ENCODE measurements at places on chromosomes 11 and 22.

DNA sequence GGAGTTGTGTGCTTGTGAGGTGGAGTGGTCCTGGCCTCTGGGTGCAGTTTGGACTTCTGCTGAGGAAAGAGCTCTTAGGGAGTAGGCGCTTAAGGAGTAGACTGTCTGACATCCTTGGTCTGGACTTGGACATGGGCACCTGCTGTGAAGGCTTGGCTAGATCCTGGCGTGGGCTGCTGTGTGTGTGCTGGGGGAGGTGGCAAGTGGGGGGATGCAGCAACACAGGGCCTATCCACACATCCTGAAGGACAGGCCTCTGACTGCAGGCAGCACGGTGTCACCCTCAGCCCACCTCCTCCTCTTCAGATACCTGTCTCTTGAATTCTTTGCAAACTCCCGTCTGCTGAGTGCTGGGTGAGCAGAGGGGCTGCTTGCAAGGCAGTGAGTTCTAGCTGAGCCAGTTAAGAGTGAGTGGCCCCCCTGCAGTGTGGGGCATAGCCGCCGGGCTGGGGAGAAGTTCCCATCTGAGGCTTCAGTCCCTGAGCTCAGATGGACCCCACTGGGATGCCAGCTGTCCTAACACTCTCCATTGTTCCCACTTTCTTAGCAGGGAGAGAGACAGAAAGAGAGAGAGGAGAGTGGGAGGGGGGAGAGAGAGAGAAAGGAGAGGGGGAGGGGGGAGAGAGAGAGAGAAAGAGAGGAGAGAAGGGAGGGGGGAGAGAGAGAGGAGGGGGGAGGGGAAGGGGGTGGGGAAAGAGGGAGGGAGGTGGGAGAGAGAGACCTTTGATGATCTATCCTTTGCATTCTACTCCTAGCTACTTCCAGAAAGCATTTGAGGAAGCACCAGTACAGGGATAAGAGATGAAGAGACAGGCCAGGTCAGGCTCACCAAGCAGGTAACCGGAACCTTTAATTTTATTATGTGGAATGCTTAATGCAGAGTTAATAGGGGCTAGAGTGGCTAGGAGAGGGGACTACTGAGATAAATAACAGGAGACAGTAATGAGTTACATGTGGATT is 12.6 kb downstream of the SOX10 start:
- DNase-seq = no peak

DNA sequence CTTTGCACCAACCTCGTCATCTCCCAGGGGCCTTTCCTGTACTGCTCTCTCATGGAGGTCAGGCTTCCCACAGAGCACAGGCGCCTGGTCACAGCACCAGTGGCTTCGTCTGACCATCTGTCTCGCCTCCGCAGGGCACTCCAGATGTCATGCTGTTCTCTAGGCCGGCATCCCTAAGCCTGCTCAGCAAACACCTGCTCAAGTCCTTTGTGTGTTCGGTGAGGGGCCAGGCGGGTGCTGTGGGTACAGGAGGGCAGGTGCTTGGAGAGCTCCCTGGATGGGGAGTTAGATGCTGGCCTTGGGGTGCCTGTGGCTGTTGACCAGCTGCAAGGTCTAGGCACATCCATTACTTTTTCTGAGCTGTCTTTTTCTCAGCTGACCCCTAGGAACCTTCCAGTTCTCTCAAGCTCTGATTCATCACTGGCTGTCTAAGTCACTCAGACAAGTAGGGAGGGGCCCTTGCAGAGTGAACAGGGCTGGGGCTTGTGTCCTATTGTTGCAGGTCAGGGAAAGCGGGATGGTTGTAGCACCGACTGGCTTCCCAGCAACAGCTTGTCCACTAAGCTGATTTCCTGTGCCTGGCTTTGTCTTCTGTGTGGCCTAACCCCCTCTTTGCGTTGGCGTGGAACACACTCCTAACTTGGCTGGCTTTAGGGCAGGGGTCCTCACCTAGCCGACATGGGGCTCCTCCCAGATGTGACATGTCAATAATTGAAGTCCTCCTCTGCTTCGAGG is 9.2 kb downstream of the CLDN5 start:
- DNase-seq = no peak

- no peak for DNase-seq
Measured at GRCh38 chr11:120719348-120719747, 207.8 kb downstream of the GRIK4 start.

- DNase-seq = peak; percentile 21
Measured at GRCh38 chr11:45300715-45301114, 14.6 kb upstream of the SYT13 start.

DNA sequence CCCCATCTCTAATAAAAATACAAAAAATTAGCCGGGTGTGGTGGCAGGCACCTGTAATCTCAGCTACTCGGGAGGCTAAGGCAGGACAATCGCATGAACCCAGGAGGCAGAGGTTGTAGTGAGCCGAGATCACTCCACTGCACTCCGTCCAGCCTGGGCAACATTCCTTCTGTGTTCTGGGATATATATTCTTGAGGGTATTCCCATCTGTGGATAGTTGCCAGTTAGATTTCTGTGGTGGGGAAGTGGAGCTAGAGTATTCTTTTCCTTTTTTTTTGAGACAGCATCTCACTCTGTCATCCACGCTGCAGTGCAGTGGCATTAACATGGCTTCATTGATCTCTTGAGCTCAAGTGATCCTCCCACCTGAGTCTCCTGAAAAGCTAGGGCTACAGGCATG is 9.1 kb upstream of the ZNF74 start:
- no peak for DNase-seq

DNA sequence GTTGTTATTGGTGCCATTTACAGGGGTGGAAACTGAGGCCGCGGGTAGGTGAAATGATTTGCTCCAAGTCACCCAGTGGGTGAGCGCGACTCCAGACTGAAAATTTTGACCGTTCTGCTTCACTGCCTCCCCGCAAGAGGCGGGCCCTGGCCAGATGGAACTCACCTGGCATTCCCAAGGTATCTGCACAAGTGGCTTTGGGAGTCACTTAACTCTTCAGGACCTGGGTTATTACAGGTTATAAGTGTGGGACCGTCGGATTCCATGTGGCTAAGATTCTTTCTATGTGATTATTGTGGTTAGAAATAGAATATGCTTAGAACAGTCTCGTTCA is 598 bp downstream of the CABIN1 start:
- DNase-seq = no peak

GRCh38 chr11:10373340-10373739 is 68.5 kb downstream of the ADM start:
- DNase-seq = no peak

DNA sequence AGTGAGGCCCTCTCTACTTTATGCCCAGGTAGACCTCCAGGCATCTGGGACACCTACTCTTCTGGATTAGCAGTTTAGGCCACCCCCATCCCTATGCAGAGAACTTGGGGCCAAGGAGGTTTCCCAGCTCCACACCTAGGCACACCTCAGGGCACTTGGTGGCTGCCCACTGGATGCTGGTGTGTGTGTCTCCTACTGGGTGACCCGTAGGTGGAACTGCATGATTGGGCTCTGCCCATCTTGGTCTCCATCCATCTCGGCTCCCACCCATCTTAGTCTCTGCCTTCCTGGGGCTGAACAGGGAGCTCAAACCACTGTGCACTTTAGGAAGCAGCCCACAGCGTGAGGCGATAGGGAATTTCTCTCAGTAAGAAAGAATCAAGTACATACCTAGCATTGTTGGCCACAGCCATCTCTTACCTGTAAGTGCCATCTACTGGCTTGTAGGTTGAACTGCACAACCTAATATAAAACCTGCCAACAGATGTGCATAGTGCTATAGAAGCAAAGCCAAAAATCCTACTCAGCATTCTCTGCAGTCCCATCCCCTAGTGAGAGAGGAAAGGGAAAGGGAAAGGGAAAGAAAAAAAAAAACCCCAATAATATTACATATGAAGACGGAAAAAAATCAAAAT is 61.6 kb upstream of the PTPN5 start:
- DNase-seq = peak; percentile 48

DNA sequence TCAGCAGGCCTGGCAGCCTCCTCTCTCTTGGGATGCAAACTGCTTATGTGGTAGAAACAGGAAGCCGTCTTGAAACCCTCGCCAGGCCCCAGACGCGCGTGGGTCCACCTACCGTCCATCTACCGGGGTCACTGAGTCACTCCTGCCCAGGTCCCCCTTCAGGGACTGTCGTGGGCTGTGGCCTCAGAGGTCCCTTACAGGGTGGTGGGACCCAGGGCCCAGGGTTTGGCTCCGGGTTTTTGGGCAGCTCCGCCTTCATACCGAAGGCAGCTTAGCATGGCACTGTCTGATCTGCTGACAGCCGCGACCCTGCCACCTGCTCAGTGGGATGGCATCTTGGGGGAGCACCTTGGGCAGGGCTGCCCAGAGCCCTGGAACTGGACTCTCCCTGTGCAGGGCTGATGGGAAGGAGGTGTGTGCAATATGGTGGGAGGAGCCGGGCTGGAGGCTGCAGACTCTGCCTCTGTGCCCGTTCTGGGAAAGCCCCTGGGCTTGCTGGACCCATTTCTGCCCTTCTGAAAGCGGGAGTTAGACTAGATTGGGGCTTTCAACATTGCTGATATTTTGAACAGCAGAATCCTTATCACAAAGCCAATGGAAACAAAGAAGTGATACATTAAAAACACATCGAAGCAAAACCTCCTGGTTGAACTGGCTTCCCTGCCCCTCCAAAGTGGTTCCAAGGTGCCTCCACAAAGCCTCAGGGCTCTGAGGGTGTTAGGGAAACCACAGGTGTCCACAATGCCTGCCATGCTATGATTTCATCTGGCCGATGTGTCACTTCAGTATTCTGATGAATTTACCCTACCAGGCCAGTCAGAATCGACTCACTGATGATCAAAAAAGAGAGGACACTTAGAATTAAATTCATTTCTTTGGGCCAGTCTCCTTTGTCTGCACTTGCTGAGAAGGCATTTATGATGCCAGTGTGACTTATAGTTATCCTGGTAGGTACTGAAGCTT is 316.5 kb downstream of the KIRREL3 start:
- DNase-seq = no peak

- DNase-seq = no peak
Measured at GRCh38 chr11:129368889-129369672, 6.6 kb upstream of the BARX2 start.

GRCh38 chr11:109971184-109971523 is 122.0 kb upstream of the ZC3H12C start:
- DNase-seq = no peak

- DNase-seq = no peak
Measured at GRCh38 chr22:38300197-38300945, 16.9 kb downstream of the CSNK1E start.

GRCh38 chr11:26937386-26937785 is 56.5 kb upstream of the FIBIN start:
- DNase-seq = no peak

- DNase-seq = no peak
Measured at GRCh38 chr22:31329453-31330215, 16.5 kb downstream of the PATZ1 start.

- DNase-seq = peak; percentile 91
Measured at GRCh38 chr11:830295-831117, 2.2 kb upstream of the CD151 start.

- no peak for DNase-seq
Measured at GRCh38 chr22:27554841-27555456, 246.6 kb downstream of the MN1 start.

GRCh38 chr11:64849598-64850356 is 5.3 kb upstream of the CDC42BPG start:
- DNase-seq = no peak

- DNase-seq = no peak
Measured at GRCh38 chr11:95487391-95487790, 256.4 kb upstream of the SESN3 start.

GRCh38 chr11:61574611-61575010 is 6.3 kb downstream of the SYT7 start:
- no peak for DNase-seq

- no peak for DNase-seq
Measured at GRCh38 chr11:67642173-67643120, 2.9 kb upstream of the TBX10 start.

DNA sequence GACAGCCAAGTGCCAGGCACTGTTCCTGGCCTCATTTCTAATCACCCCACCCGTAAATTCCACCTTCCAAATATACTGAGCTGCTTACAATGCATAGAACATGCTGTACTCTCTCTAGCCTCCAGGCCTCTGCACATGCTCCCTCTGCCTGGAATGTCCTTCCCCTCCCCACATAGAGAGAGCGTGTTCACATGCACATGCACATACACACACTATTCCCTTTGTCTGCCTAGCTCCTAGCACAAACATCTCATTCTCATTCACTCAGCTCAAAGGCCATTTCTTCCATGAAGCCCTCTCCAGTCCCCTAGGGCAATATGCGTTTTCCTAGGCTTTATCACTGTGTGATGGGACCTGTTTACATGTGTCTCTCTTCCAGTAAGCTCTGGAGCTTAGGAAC is 144.6 kb downstream of the WT1 start:
- DNase-seq = no peak

- peak; percentile 47 for DNase-seq
Measured at GRCh38 chr11:17601256-17601671, 54.2 kb downstream of the OTOG start.

- DNase-seq = no peak
Measured at GRCh38 chr11:68153742-68154141, 32.6 kb upstream of the CHKA start.

DNA sequence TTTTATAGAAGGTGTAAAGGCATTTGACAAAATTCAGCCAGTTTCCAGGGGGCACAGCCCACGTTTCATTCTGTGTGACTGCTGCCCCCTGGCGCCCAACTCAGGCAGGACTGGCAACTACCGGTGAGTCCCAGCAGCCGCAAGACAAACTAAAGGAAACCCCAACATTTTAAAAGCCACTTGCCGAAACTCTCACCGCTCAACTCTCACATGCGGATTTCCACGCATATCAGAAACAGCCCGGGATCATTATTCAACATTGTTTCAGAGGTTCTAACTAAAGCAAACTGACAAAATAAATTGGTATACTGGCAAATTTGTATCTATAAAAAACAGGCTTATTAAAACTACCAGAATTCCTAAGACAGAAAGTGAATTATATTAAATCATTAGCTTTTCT is 48.2 kb downstream of the MORC2 start:
- DNase-seq = peak; percentile 86

DNA sequence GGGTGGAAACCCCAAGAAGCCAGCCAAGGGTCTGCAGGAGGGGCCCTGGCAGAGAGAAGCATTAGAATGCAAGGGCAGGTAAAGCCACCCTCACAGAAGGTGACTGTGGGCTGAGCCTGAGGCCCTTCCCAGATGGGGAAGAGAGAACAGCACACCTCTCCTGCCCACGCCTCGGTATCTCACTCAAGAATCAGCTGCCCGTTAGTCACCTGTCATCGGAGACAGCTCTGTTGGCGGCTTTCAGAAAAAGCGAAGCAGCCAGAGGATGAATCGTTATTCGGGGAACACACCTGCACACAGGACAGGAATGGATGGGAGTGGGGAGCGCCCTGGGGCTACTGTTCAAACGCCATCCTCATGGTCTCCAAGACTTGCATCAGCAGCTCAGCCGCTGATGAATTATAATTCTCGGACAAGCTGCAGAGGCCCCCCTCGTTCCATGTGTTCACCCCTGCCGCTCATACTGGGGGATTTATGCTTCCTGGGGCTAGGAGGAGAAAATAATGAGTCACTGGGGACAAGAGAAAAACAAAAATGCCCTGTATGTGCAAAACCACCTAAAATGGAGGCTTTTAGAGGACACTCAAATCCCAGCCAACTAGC is 21.6 kb upstream of the TMA7B start:
- no peak for DNase-seq

- DNase-seq = no peak
Measured at GRCh38 chr11:5564259-5565019, 16.1 kb upstream of the OR52H1 start.
